ENCODE measurements at places on chromosomes 6 and 20.

DNA sequence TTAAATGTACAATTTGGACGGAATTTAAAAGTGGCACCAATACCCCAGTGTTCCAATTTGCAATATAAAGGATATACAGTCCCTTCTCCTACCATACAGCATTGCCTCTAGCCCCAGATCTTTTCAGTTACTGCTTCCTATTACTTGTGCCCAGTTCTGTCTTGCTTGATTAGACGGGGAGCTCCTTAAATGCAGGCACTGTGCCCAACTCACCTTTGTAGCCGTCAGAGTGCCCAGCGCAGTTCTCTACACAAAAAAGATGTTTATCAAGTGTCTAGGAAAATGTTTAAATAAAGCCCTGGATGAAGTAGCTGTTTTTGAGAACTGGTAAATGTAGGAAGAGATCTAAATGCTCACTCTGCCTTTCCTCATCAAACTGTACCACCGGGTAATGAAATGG lies 7.6 kb downstream of the TAP2 start:
- no peak for DNase-seq

- no peak for DNase-seq
Observed at GRCh38 chr6:84350397-84350796, 123.0 kb upstream of the CEP162 start.

GRCh38 chr6:10633216-10633615 lies 61.2 kb downstream of the C6orf52 start:
- no peak for DNase-seq

GRCh38 chr6:30940361-30940986 lies at the start of gene MUCL3:
Gene MUCL3 (plus strand): TSS chr6:30940973. CDS start chr6:30941000, 27 bp downstream.
- DNase-seq = no peak

- no peak for DNase-seq
Observed at GRCh38 chr6:138371720-138372119, 6.0 kb upstream of the SMIM28 start.

GRCh38 chr6:18441251-18441979 lies 54.3 kb downstream of the RNF144B start:
- DNase-seq = no peak

DNA sequence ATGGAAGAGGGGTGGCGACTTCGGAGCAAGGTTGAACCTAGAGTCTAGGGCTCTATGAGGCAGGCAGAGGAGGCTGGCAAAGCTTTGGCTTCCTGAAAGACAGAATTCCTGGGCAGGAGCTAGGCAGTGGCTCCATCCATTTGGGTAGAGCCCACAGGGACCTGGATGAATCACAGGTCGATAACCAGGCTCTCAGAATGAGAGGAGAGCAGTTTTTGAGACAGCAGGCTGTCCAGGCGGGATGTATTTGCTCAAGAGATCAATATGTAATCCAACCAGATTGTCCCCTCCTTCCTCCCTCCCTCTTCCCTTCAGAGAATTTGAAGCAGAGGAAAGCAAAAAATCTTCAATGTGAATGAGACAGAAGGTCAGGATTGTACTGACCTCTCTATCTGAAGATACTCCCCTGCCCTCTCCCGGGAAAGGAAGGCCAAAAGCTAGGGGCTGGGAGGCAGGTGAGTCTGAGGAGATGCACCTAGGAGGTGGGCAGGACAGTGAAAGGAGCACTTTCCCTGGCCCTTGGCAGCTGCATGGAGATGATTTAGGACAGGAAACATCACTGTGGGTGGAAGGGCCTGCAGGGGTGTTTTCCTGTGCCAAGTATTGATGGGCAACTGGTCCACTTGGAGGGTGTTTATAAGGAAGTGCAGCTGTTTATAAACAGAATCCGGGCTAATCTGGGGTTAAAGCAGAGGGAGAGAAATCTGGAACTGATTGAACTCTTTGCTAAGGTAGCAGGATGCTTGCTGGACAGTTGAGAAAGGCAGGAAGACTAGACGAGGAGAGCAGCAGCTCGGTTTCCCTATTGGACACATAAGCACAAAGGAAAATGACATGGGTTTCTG lies 212.4 kb upstream of the LRFN2 start:
- no peak for DNase-seq

GRCh38 chr20:37226889-37227288 lies 34.7 kb downstream of the GHRH start:
- DNase-seq = no peak

- no peak for DNase-seq
Observed at GRCh38 chr6:52620055-52620905, 43.4 kb upstream of the TRAM2 start.
